Activated T-helper 17 cell treated with anti-CD3 and anti-CD28 coated beads, Interleukin-2, amount 50 U/mL, for 72 hours (primary cell): ENCODE measurements at places on chromosomes 2 and 18. TPM values are rescaled to one million over a fixed set of nuclear protein-coding genes. Genes with fewer than 3 reads are reported as not detected.
A peak's percentile ranks its signal among the peaks of the same experiment; 100 is the strongest.

The METTL21A gene
- total RNA-seq, result 10.8 TPM

The LHCGR gene
- total RNA-seq, result not detected

The CBLN2 gene
- total RNA-seq, result not detected

The CEP192 gene
- total RNA-seq, result 62.0 TPM

The UGT1A10 gene
- not detected for total RNA-seq

The FRZB gene
- not detected for total RNA-seq

GRCh38 chr2:50657735-50658134, 374.2 kb downstream of the NRXN1 start:
- H3K4me1 ChIP-seq, result no peaks in the 10 kb centered on the region
- H3K27me3 ChIP-seq, result no peaks in the 10 kb centered on the region
- H3K36me3 ChIP-seq, result no peaks in the 10 kb centered on the region
- H3K27ac ChIP-seq, result no peak overlapping the region

- H3K4me3 ChIP-seq, result no peak overlapping the region
- no peak for ATAC-seq
- no peaks in the 10 kb centered on the region for H3K27me3 ChIP-seq
Observed at GRCh38 chr2:100427111-100427510, 9.6 kb upstream of the CHST10 start.

DNA sequence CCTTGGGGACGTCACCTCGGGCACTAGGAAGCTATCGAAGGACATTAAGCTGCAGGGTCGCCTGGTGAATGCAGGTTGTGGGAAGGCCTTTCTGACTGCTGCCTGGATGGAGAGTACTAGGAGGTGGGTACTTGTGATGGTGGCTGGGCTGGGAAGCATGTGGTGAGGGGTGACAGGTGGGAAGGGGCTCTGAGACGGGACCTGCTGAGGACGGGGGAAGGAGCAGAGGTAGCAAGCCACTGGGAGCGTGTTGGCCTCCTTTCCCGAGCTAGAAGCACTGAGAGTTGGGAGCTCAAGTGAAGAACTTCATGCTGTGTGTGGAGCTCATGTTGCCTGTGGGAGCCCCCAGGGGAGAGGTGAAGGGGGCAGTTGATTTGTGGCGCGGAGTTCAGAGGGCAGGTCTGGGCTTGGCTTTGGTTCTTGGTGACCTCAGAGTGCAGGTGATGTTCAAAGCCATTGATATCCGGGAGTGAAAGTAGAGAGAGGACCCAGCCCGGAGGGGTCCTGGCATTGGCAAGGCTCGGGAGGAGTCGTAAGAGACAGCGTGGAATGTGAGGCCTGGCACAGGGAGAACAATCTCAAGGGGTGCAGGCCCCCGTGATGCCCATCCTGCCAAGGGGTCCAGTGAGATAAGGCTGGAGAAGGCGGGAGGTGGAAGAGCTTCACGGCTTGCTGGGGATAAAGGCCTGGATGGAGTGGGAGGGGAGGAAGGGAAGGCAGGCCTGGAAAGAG, 13.2 kb downstream of the MROH2A start:
- no peaks in the 10 kb centered on the region for H3K4me1 ChIP-seq
- H3K27ac ChIP-seq, result no peak overlapping the region
- ATAC-seq, result no peak
- H3K36me3 ChIP-seq, result no peaks in the 10 kb centered on the region
- H3K27me3 ChIP-seq, result peaks cover 2% of the 10 kb centered on the region
- H3K4me3 ChIP-seq, result no peak overlapping the region

- H3K27ac ChIP-seq, result no peak overlapping the region
- no peak for ATAC-seq
- H3K4me1 ChIP-seq, result no peaks in the 10 kb centered on the region
- no peaks in the 10 kb centered on the region for H3K27me3 ChIP-seq
- H3K36me3 ChIP-seq, result no peaks in the 10 kb centered on the region
- H3K4me3 ChIP-seq, result no peak overlapping the region
Observed at GRCh38 chr18:11872479-11873136, 21.4 kb downstream of the CHMP1B start.

- H3K36me3 ChIP-seq, result peaks cover 30% of the 10 kb centered on the region
- H3K27ac ChIP-seq, result peak overlapping the region; percentile 81
- peaks cover 38% of the 10 kb centered on the region for H3K4me1 ChIP-seq
- no peaks in the 10 kb centered on the region for H3K27me3 ChIP-seq
- peak; percentile 93 for ATAC-seq
Observed at GRCh38 chr2:26068602-26069298, 34.9 kb downstream of the RAB10 start.

DNA sequence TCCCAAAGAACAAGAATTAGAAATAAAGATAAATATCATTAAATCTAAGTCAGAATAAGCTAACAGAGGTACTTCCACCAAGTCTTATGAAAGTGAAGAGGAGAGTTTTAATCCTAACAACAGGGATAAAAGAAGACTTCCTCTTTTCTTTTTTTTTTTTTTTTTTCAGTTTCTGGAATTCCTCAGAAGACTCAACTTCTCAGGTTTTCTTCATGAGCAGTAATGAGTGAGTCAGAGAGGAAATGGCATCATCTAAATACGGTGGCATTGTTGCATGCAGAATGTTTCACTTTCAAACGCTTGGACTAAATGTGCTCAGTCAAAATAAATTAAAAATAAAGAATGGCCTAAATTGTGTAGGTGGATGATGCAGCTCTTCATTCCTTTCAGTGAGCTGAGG, 45.6 kb upstream of the ARHGAP15 start:
- H3K27ac ChIP-seq, result no peak overlapping the region
- peak; percentile 82 for ATAC-seq
- H3K4me3 ChIP-seq, result peak overlapping the region; percentile 35
- H3K36me3 ChIP-seq, result no peaks in the 10 kb centered on the region
- peaks cover 20% of the 10 kb centered on the region for H3K4me1 ChIP-seq

- H3K4me1 ChIP-seq, result peaks cover 6% of the 10 kb centered on the region
- H3K27me3 ChIP-seq, result peaks cover 19% of the 10 kb centered on the region
- H3K27ac ChIP-seq, result no peak overlapping the region
- H3K4me3 ChIP-seq, result no peak overlapping the region
Observed at GRCh38 chr2:232628466-232629128, 4.8 kb upstream of the EFHD1 start.
